ENCODE measurements at places on chromosomes 16 and 17.
A peak's percentile ranks its signal among the peaks of the same experiment; 100 is the strongest.

DNA sequence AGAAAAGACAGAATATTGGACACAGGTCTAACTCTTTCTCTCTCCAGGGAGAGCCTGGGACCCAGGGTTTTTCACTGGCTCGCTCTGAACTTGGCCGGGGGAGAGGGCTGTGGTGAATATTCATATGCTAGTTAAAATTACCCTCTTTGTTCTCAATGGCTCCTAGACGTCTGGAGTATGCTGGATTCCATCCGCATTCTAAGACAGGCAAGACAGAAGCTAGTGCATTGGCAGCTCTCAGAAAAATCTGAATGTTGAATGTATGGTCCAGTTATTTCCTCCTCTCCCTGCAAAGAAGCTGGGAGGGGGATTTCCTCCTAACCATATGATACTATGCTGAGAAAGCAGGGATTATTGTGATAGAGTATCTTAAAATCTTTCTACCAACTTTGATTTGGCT lies 5.6 kb upstream of the KRT34 start:
- no peak for DNase-seq

DNA sequence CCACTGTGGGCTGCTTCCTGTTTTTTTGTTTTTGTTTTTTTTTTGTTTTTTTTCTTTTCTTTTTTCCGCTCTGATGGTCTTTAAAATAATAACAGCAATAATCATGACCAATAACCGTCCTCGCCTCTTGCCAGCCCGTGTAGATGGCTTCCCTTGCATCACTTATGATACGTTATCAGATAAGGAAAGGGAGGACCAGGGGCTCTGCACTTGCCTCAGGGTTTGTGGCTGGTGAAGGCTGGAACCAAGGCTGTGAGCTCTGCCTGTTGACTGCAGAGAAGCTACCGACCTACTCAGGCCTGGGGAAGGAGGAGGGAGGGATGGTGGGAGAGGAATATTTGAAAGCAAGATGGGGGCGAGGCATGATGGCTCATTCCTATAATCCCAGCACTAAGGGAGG lies 114.0 kb upstream of the SDK2 start:
- no peak for DNase-seq

- peak; percentile 17 for DNase-seq
Observed at GRCh38 chr16:85027958-85028684, 526 bp downstream of the KIAA0513 start.

DNA sequence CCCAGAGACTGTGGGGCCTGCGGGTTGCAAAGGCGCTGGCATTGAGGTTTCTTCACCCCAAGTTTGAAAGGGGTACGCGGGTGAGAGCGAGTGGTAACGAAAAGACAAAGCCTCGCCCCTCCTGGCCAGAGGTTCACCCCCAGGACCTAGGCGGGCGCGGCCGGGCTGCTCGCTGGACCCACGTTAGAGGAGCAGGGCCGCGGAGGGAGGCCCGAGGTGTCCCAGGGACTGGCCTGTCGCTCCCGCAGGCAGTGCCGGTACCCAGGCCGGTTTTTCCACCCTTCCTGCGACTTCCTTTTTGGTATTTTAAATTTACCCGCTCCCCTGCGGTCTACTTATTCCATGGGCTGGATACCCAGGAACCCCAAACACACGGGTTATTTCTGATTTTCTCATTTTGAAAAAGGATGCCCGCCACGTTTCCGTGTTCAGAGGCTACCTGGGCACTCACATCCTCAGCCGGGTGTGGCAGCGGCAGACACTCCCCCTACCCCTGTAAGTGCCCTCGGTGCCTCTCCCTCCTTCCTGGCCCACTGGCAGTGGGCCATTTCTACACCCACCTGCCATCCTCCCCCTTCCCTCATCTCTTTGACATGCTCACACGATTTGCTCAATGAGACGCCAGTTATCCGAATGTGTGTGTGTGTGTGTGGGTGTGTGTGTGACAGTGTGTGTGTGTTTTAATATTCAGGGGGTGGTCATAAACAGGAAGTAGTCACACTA lies 1.6 kb upstream of the FOXL1 start:
- DNase-seq: no peak

DNA sequence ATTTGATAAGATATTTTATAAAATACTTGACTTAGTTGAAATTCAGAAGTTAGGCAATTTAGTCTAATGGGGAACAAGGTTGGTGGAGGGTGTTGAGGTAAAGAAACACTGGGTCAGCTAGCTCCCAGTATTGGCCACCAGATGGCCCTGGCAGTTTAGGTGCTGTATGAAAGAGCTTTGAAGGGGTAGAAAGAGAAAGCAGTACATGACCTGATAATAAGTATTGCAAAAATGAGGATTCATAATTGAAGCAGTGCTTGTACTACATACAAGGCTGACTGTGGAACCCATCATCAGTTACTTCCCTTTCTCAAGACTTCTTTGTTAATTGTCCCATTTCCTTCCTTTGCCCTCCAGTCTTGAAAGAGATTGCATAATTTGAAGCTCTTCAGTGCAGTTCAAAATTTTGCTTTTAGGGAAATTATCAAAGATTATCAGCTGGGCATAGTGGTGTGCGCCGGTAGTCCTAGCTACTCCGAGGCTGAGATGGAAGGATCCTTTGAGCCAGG lies 29.4 kb downstream of the TANC2 start:
- DNase-seq: peak; percentile 17

GRCh38 chr17:65230040-65230439 lies 92.9 kb downstream of the RGS9 start:
- DNase-seq: no peak

DNA sequence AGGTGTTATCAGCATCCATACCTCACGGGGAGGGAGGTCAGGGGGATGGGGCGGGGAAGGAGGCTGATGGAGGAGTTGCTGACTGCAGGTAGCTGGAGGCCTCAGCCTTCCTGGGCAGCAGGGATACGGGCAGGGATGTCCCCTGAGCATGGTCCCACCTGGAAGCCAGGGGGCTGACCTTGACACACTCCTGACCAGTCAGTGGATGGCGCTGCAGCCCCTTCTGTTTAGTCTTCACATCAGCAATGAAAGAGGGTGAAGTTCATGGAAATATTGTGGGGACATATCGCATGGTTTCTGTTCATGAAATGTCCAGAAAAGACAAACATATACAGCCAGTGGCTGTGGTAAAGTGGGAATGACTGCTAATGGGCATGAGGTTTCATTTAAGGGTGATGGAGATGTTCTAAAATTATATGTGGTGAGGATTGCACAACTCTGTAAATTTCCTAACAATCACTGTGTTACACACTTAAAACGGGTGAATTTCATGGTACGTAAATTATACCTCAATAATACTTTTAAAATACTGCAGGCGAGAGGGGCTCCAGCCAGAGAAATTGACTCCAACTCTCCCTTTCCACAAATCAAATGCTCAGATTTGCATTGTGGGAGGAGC lies 489.6 kb downstream of the CDH13 start:
- DNase-seq: no peak

DNA sequence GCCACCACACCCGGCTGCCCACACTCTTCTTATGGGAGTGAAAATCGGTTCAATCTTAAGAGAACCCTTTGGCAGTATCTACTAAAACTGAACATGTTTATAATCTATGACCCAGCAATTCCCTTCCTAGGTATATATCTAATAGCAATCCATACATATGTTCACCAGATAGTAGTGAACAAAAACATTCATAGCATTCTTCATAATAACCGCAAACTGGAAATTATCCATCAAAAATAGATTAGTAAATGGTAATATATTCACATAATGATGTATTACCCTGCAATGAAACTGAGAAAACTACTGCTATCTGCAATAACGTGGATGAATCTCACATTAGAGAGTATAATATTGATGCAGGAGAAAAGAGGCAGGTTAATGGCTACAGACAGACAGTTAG lies 23.1 kb downstream of the COPRS start:
- no peak for DNase-seq

- DNase-seq: no peak
Observed at GRCh38 chr16:23502466-23502865, 7.8 kb downstream of the GGA2 start.

- DNase-seq: no peak
Observed at GRCh38 chr17:80330276-80330675, 69.6 kb downstream of the RNF213 start.

DNA sequence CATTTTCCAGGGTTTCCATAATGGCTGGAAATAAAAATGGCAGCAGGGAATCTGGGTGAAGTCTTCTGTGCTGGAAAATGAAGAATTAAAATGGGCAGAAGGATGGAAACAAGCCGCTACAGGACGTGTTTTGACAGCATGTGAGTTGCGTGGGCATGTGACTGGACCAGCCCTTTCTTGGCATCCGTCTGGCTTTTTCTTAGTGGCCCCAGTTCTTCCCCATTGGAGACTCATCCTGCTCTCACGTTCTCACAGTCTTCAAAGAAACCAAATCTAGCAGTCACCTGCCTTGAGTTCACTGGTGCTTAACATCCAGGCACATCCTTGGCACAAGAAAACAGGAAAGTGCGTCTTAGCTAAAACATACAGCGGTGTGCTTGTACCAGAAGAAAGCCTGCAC lies 180.2 kb upstream of the CACNG5 start:
- no peak for DNase-seq

GRCh38 chr17:34822007-34822739 lies 139.1 kb downstream of the CCT6B start:
- DNase-seq: no peak

GRCh38 chr17:3754458-3755334 lies 31.0 kb downstream of the HASPIN start:
- peak; percentile 74 for DNase-seq

DNA sequence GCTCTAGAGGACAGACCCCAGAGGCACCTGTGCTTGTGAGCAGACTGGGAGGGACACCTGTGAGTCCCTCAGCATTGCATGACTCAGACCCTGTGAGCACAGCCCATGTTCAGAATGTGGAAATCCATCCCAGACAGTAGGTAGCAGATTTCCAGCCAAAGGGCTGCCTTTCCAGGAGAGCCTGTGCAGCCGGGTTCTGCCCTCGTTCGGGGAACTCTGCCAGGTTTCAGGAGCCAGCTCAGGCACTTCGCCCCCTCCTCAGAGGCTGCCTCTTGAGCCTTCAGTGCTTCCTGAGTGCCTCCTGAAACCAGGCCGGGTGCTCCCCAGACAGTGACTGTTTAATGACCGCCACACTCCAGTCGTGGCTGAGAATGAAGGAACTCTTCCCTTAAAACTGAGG lies 23.3 kb upstream of the SDR42E2 start:
- DNase-seq: no peak
